ENCODE measurements at places on chromosomes 16 and 17.
A peak's percentile ranks its signal among the peaks of the same experiment; 100 is the strongest.

GRCh38 chr17:4229627-4230541 lies 33.9 kb downstream of the ANKFY1 start:
- DNase-seq, result no peak

- no peak for DNase-seq
These were observed 114.5 kb upstream of the METRNL start for GRCh38 chr17:82964851-82965341.

GRCh38 chr16:25094596-25094995 lies 16.9 kb upstream of the LCMT1 start:
- no peak for DNase-seq

DNA sequence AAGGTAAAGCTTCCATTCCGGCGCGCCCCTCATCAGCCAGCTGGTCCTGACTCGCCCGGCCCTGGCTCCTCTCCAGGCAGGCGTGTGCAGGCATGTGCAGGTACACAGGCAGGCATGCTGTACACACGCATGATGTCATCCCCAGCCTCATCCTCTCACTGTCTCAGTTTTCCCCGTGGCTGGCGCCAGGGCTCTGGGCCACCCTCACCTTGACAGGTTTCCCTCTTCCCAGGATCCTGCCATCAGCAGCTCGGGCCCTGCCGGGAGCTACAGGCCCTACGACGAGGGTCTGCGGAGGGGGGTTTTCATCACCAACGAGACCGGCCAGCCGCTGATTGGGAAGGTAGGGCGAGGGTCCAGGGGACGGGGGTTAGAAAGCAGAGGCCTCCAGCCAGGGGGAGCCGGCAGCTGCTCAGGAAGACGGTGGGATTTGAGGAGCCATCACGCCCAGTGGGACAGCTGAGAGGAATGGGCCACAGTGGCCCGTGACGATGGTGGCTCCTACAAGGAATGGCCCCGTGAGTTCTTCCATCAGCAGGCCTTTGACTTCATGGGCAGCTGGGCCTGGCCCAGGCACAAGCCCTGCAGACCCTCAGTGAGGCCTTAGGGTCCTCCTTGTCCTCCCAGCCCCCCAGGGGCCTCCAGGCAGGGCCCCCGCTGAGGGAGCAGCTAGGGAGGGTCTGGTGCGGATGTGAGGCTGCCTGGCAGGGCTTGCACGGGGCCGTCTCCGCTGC lies 8.5 kb downstream of the GAA start:
- DNase-seq, result no peak

DNA sequence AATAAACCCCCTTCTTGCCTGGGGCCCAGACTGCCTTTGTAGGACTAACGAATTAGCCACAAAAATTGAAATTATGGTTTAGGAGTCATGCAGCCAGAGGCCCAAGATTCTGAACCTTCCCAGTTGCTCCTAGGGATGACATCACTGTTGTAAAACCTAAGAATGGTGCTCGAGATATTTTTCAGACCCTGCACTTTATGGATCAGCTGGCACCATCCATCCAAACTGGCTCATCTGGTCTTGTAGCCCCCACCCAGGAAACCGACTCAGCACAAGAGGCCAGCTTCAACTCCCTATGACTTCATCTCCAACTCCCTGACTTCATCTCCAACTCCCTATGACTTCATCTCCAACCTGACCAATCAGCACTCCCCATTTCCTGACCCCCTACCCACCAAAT lies 10.9 kb upstream of the EVPL start:
- DNase-seq, result no peak

- DNase-seq, result no peak
These were observed 27.1 kb downstream of the PELP1 start for GRCh38 chr17:4676791-4677190.

DNA sequence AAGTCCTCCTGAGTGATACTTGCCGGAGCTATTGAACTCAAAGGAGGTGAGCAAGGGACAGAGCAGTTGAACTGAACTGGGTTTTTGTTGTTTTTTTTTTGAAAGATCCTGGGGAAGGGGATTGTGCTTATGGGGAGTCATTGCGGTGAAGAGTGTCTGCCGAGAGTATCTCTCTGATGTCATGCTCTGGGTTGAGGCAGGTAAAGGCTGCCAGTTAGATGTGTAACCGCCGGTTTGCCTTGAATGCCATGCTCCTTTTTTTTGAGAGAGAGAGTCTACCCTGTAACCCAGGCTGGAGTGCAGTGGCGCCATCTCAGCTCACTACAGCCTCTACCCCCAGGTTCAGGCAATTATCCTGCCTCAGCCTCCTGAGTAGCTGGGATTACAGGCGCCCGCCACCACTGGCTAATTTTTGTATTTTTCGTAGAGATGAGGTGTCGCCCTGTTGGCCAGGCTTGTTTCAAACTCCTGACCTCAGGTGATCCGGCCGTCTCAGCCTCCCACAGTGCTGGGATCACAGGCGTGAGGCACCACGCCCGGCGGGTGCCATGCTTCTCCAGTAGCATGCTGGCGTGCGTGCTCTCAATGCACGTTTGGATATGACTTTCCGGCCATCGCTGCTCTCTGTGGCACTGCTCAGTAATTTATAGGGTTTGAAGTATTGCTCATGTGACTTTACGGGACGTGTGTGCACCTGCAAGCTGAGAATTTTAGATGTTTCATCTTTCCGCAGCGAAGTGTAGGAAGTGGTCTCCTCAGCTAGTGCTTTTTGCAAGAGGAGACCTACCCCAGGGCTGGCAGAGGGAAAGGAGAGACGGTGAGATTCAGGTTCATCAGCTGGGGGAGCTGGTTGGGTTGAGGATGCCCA lies 8.5 kb downstream of the ZC3H18 start:
- no peak for DNase-seq

- DNase-seq, result no peak
These were observed 5.8 kb upstream of the FASN start for GRCh38 chr17:82103553-82104451.

GRCh38 chr17:16374146-16374938 lies 6.5 kb upstream of the UBB start:
- DNase-seq, result no peak

GRCh38 chr17:50252781-50253180 lies 21.5 kb upstream of the TMEM92 start:
- DNase-seq, result no peak

DNA sequence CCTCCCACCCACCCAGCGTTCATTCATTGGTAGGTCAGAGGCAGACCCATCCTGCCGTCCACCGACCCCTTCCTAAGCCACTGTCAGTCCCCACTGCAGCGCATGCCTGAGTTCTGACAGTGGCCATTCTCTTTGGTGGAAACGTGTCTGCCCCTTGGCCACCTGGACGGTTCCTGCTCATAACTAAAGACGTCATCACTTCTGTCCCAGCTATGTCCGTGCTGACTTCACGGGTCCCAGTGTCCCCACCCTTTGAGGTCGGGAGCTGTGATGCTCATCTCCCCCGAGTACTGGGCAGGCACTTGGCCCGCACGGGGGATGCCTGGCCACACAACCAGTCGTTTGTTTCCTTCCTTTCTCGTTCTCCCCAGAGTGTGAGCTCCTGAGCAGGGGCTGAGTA lies 267.1 kb downstream of the C16orf95 start:
- DNase-seq, result no peak

DNA sequence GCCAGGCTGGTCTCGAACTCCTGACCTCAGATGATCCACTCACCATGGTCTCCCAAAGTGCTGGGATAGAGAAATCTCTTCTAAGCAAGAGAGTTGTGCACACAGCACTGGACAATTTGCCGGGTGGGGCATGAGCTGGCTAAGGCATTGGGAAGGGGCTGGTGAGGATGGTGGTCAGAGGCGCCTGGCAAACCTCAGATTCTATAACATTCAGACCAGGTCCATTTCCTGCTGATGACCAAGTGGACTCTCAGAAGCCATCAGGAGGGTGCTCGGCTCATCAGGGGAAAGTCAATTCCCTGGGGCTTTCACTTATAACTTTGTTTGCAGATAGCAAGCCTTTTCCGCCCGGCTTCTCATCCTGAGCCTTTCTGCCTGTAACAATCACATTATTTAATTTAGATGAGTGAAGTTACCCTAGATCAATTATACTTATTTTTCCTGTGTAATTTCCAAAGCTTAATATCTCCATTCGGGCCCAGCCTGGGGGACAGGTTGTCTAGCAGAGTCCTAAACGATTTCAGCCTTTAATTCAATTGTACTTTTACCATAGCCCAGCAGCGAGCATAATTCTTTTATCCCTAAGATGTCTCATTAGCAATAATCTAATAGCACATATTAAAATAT lies 15.0 kb upstream of the SLC6A2 start:
- DNase-seq, result no peak

DNA sequence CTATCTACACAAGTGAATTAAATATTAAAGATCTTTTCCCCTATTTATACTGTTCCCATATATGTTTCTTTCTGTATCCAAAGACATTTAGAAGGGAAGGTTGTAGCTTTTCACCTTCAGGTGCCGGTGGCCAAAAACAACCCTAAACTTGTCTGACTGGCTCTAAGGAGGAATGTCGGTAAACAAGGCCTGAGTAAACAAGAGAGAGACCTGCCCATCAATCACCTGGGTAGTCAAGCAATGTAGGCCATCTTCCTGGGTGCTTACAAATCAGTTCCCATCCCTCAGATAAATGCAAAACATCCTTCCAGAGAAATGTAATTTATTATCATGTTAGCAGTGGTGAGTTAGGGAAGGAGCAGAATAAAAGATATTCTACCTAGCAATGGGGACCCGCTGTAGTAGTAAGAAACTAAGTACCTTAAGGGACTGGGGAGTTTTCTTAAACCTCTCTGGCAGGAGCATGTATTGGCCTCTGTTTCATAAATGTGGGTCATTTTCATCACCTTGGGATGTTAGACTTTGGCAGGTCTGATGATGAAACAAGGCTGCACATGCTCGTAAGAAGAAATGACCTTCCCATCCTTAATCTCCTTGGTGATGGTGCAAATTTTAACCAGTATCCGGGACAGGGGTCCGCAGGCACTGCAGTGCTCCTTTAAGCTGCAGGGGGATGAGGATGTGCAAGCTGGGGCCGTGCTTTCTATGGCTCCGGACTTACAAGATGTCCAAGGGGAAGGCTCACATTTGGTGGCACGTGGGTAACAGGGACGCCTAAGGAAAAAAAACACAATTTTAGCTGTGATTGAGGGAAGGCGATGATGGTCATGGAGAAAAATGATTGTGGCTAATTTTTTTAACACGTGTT lies 8.4 kb downstream of the KRT39 start:
- DNase-seq, result no peak

- no peak for DNase-seq
These were observed 3.5 kb downstream of the DYNLRB2 start for GRCh38 chr16:80544326-80544725.

- no peak for DNase-seq
These were observed 293.3 kb downstream of the MAF start for GRCh38 chr16:79307214-79307613.

- no peak for DNase-seq
These were observed 3.9 kb downstream of the DEXI start for GRCh38 chr16:10938321-10938720.

DNA sequence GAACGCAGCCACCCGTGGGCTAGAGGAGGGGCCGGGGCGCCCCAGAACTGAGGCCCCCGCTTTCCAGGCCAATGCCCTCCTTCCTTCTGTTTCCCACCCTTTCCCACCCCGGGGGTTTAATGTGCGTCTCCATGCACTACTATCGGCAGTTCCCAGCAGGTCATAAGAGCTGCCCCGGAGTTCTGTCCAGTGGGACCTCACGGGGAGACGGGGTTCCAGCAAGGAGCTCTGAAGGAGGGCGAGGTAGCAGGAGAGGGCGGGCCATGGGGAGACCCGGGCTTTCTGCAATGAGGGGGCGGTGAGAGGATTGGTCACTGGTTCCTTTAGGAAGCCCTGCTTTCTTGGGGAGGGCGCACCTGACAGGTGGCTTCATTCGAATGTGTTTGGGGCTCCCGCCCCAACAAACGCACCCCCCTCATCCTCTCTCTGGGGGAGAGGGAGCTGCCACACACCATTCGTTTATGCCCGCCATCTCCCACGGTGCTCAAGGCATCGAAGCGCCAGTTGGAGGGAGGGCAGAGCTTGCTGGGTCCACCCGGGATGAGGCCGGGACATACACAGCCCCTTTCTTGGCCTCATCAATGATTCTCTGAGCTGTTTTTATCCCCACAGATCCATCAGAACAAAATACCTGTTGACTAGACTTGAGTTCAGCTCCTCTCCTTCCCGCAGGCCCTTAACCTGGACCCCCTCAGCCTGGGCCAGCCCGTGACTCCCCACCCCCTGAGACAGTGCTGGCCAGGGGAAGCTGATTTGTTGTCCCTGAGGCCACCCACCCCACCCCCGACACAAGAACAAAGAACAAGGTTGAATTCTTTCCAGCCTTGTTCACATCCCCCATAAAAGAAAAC lies 44.1 kb downstream of the SLC7A5 start:
- DNase-seq, result no peak

GRCh38 chr17:7218166-7218565 lies 1.5 kb downstream of the DLG4 start:
- no peak for DNase-seq

DNA sequence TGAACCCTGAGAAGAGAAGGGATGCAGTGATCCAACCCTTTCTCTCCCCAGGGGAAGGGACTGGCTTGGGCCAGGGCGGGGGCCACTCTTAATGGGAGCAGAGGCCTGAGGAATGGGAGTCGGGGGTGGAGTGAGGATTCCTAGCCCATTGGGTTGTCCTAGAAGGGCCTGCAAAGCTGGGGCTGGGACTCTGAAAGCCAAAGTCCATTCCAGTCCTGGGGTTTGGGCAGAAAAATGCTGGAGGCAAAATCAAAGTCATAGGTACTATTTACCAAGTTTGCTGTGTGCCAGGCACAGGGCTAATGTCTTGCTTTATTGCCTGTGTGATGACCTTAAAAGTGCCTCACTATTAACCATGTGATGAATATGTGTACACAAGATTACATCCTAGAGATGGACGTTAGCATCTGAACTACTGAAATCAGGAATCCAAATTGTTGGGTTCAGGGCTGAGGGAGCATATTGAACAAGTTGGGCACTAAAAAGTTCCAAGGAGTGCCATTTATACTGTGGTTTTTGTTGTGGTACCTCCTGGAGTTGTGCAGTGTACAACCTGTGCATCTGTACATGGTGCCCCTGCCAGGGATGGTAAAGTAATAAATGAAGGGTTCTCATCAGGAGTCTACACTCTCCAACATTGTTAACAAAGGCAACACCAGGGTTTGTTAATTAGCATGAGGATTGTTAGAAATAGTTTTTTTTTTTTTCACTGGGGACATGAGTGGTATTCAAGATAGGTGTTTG lies 84.4 kb upstream of the NKD1 start:
- DNase-seq, result no peak

- DNase-seq, result peak; percentile 45
These were observed 12.5 kb upstream of the SREBF1 start for GRCh38 chr17:17849147-17849820.

- no peak for DNase-seq
These were observed 99.0 kb upstream of the CDH5 start for GRCh38 chr16:66267292-66268014.

DNA sequence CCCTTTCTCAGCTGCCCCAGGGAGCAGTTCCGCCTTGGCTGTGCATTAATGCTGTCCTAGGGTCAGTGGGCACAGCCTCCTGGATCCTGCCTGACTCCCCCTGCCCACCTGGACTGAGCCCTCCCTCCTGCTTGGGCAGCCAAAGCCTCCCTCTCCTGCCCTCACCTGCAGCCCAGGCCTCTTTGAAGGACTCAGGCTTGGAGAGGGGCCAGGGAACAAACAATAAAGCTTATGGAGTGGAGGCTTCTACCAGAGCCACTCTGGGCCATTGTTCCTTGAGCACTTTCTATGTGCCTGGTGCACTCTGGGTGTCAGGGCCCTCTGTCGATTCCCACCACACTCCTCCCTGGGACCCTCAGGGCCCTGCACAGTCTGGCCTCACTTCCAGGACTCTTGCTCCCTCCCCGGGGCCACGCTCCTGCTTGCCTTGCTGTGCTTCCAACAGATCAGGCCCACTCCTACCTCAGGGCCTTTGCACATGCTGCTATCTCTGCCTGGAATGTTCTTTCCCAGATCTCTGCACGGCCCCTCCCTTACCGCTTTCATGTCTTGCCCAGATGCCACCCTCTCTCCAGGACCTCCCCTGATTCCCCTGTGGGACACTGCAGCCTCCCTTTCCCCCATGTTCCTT lies 5.0 kb downstream of the KCNJ12 start:
- no peak for DNase-seq
